ENCODE measurements at places on chromosomes 1 and 21.

DNA sequence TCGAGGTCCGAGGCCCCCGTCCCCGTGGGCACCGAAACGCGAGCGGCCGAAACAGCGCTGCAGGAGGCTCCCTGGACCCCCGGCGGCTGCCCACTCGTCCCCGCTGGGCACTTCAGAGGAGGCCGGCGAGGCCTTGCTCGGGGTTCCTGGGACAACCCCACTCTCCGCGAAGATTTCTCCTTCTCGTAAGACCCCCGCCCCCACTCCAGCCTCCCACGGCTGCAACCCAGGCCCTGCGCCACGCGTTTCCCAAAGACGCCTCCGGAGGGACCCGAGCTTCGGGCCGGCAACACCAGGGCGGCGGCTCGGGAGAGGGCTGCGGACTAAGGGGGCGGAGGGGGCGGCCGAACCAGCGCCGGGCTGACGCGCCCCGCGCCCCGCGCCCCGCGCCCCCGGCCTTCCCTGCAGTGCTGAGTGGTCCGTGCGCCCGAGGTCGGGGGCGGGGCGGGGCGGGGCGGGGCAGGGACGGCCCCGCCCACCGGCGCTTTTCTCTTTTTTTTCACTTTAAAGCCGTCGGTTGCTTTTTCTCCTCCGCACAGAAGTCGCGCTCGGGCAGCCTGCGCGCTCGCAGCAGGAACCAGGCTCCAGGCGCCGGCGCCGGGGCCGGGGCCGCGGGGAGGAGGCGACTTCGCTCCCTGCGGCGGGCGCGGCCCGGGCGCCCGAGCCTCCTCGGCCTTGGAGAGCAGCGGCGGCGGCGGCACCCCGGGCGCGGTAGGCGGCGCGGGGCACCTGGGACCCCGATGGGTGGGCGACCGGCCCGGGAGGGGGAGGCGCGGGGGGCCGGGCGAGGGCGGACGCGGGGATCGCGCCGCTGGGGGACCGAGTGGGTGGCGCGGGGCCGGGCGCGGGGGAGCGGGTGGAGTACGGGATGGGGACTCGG is at the start of gene SPSB1:
TSS of gene SPSB1 (plus strand) at position 534 of the 880 bp plus-strand sequence. CDS start 62,998 bp downstream, outside the sequence.
- peak; percentile 79 for DNase-seq

DNA sequence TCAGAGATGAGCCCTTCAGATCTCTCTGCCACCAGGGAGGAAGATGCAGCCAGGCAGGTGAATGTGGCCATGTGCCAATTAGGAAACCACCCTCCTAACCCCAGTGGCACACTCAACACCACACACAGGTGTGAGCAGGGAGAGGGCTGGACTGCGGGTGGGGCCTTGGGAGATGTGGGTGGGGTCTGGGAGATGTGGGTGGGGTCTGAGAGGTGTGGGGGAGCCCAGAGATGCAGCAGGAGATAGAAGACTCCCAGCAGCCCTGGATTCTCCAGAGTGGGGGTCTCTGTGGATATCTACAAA is 43.2 kb upstream of the COL6A1 start:
- no peak for DNase-seq

DNA sequence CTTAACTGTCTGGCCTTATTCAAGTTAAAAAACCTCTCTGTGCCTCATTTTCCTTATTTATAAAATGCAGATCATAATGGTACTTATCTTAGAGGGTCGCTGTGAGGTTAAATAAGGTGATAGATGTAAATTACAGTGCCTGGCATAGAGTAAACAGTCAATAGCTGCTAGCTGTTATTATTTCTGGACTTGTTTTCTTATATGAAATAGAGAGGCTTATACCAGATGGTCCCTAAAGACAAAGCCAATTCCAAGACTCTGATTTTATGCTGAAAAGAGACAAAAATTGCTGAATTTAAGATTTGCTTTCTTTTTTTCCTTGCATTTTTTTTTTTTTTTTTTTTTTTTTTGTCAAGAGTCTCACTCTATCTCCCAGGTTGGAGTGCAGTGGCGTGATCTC is 10.3 kb downstream of the PBX1 start:
- DNase-seq: no peak

- DNase-seq: no peak
Measured at GRCh38 chr1:28551381-28551780, 1.5 kb upstream of the TRNAU1AP start.

DNA sequence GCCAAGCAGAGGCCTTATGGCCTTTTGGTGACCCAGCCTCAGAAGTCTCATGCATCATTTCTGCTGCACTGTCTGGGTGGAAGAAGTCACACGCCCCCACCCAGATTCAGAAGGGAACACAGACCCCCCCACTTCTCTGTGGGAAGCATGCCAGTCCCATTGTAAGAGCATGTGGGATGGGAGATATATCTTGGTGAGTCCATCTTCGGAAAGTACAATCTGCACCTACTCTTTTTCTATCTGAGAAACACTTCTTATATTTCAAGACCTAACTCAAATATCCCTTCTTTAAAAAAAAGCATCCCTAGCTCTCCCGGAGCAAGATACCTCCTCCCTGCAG is 159.6 kb upstream of the FGGY start:
- no peak for DNase-seq

- no peak for DNase-seq
Measured at GRCh38 chr1:70767377-70767776, 280.2 kb downstream of the PTGER3 start.

DNA sequence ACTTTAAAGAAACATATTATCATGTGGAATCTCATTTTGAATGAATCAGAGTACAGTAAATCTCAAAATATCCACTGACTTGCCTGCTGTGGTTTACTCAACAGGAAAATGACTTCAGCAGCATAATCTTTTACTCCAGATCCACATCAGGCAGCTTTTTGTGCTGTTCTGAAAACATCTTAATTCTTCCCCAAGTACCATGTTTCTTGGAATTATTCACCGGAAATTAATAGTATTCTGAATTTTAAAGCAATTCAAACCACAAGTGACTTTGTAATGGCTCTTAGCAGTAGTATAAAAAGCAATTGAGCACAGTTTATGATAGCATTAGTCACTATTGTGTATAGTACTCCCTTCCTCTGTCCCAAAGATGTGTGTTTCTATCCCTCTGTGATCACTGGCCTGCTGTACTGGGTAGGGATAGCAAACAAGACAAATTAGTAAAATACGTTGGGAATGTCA is 64.2 kb upstream of the ERRFI1 start:
- DNase-seq: no peak

GRCh38 chr1:232980986-232981560 is 30.7 kb downstream of the NTPCR start:
- DNase-seq: no peak

DNA sequence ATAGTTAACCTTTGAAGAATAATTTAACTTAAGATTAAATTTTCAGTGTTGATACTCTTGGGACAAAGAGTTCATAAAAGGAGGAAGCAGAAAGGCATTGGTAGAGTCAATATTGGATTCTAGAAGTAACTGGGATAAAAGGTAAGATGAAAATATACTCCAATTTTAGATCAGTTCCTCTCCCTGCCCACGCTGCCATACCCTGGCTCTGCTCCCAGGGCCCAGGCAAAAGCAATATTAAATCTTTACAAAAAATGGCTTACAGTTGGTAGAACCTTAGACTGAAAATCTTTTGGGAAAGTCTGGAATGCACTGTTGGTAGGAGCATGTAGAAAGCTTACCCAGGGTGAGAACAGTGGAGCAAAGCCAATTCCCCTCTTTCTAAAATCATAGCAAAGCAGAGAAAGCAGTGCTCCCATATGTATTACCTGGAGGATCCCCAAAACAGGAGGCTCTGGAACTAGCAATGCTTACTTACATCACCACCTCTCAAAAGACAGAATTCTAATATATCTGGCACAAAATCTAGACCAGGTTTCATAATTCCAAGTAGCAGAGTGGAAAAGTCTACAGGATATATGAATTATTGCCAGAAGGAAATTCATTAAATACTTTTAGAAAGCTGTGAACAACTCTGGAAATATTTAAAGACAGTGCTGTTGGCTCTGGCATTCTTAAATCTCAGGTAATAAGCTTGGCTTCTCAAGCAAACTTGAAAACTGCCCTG is 24.5 kb downstream of the KIAA0319L start:
- no peak for DNase-seq

GRCh38 chr1:58899587-58900271 is 115.9 kb upstream of the JUN start:
- DNase-seq: no peak
